Esophagus squamous epithelium (tissue), 5 donors: ENCODE measurements at places on chromosomes 5 and 9.

GRCh38 chr5:145450286-145450885, 384.8 kb downstream of the PRELID2 start:
- no peak for DNase-seq

GRCh38 chr5:39829441-39829840, 404.7 kb upstream of the DAB2 start:
- no peak for DNase-seq

DNA sequence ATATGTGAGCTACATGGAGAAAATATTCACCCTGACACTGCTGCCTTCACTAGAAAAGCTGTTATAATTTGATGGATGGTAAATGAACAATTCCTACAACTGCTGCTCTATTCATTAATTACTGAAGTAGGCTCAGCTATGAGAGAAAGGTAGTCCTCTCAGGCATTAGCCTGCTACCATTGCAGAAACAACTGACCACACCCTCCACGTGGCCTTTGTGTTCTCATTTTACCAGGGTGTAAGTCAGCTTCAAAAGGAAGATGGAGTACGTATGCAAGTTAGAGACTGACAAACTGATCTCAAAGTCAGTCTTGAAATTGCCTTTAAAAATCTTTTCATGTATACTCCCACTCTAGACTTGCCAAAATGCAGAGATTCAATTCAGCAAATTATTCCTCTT, 26.3 kb upstream of the TPD52L3 start:
- no peak for DNase-seq

DNA sequence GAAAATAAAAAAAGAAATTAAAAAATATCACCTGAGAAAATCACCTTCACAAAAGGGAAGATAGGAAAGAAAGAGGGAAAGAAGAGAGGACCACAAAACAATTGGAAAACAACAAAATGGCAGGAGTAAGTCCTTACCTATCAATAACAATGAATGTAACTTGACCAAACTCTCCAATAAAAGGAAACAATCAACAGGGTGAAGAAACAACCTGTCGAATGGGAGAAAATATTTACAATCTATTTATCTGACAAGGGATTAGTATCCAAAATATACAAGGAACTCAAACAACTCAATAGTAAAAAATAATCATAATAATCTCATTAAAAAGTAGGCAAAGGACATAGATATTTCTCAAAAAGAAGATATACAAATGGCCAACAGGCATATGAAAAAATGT, 135.8 kb downstream of the AGTPBP1 start:
- DNase-seq: no peak

GRCh38 chr9:108130905-108131304, 641.3 kb upstream of the KLF4 start:
- DNase-seq: no peak

- DNase-seq: no peak
Measured at GRCh38 chr9:108662956-108663355, 192.8 kb downstream of the ACTL7B start.
